Spleen (tissue), 13 donors: ENCODE measurements at places on chromosomes 2 and 18. TPM values are rescaled to one million over a fixed set of nuclear protein-coding genes. Genes with fewer than 3 reads are reported as not detected.

GRCh38 chr2:109069331-109070194, 59.4 kb upstream of the SH3RF3 start:
- H3K27ac ChIP-seq: no peak overlapping the region
- no peak overlapping the region for H3K4me3 ChIP-seq
- peak; percentile 34 for DNase-seq
- no peaks in the 10 kb centered on the region for H3K36me3 ChIP-seq
- H3K4me1 ChIP-seq: no peaks in the 10 kb centered on the region

DNA sequence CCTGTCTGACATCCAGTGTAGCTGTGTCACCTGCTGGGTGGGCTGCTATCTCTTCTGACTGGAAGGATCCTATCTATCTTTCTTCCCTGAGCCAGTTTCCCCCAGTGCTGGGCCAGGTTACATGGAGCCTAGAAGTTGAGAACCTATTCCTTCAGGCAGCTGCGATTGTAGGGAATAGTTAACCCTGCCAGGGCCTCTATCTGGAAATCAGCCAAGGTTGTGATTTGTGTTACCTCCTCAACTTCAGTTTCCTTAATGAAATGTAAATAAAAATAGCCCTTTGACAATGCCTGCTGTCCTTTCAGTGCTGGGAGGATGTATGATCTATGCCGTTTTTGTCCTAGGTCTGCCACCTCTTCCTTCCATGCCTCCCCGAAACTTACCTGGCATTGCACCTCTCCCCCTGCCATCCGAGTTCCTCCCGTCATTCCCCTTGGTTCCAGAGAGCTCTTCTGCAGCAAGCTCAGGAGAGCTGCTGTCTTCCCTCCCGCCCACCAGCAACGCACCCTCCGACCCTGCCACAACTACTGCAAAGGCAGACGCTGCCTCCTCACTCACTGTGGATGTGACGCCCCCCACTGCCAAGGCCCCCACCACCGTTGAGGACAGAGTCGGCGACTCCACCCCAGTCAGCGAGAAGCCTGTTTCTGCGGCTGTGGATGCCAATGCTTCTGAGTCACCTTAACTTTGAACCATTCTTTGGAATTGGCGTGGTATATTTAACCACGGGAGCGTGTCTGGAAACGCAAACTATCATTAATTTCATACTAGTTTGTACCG, 36.6 kb downstream of the GORASP2 start:
- H3K27ac ChIP-seq: no peak overlapping the region
- peaks cover 84% of the 10 kb centered on the region for H3K36me3 ChIP-seq
- H3K4me3 ChIP-seq: no peak overlapping the region
- no peaks in the 10 kb centered on the region for H3K27me3 ChIP-seq
- no peaks in the 10 kb centered on the region for H3K4me1 ChIP-seq
- DNase-seq: no peak

DYNAP gene
- 1.0 TPM for total RNA-seq

PFN4 gene
- total RNA-seq: 0.60 TPM

- no peaks in the 10 kb centered on the region for H3K4me1 ChIP-seq
- H3K27me3 ChIP-seq: no peaks in the 10 kb centered on the region
- no peak for DNase-seq
- H3K36me3 ChIP-seq: no peaks in the 10 kb centered on the region
Measured at GRCh38 chr2:115652652-115653051, 1210.2 kb downstream of the DPP10 start.

- no peaks in the 10 kb centered on the region for H3K4me1 ChIP-seq
- no peak overlapping the region for H3K27ac ChIP-seq
- no peak overlapping the region for H3K4me3 ChIP-seq
- peaks cover 33% of the 10 kb centered on the region for H3K27me3 ChIP-seq
- peak; percentile 23 for DNase-seq
Measured at GRCh38 chr2:238875101-238875470, 27.2 kb downstream of the TWIST2 start.

DNA sequence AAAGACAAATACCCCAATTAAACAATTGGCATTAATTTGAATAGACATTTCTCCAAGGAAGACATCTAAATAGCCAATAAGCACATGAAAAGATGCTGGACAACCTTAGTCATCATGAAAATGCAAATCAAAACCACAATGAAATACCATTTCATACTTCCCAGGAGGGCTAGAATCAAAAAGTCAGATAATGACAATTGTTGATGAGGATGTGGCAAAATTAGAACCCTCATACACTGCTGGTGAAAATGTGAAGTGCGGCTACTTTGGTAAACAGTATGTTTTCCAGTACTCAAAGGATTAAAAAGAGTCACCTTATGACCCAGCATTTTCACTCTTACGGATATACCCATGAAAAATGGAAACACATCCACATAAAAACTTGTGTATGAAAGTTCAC, 91.6 kb downstream of the FIGN start:
- no peaks in the 10 kb centered on the region for H3K4me1 ChIP-seq
- no peak overlapping the region for H3K27ac ChIP-seq
- no peak for DNase-seq
- H3K36me3 ChIP-seq: no peaks in the 10 kb centered on the region

DNA sequence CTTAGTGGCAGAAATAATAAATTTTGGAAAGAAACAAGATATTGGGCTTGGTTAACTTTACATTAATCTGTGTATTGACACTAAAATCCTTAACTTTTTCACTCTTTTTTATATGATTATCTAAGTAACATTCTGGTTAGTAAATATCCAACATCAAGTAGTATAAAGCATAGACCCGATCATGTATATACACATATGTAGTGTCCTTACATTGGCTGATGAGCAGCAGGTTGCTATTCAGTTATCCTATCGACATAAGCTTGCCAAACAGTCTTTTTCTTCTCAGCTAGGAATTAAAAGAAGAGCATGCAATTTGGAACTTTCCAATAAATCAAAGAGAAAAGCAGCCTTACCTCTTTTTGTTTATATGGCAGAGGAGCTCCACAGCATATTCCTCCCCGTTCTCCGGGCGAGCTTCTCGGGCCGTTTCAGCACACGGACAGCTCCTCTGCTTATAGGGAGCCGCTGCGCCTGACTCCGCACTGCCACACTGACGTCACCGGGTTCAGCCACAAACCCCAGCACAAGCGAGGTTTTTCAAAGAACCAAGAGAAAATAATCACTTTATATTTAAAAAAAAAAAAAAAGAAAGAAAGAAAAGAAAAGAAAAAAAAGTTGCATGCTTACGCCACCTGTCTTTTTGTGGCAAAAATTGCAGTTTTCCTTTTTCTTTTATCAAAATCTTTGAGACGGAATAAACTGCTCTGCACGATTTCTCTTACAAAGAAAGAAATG, at the start of gene SCG2:
TSS of gene SCG2 (minus strand) at position 430 of the 735 bp plus-strand sequence. CDS start 3,079 bp downstream, outside the sequence.
- H3K27ac ChIP-seq: no peak within 1 kb of the TSS
- peaks cover 3% of the 10 kb centered on the region for H3K4me1 ChIP-seq
- no peaks in the 10 kb centered on the region for H3K27me3 ChIP-seq
- no peak within 1 kb of the TSS for H3K4me3 ChIP-seq

DNA sequence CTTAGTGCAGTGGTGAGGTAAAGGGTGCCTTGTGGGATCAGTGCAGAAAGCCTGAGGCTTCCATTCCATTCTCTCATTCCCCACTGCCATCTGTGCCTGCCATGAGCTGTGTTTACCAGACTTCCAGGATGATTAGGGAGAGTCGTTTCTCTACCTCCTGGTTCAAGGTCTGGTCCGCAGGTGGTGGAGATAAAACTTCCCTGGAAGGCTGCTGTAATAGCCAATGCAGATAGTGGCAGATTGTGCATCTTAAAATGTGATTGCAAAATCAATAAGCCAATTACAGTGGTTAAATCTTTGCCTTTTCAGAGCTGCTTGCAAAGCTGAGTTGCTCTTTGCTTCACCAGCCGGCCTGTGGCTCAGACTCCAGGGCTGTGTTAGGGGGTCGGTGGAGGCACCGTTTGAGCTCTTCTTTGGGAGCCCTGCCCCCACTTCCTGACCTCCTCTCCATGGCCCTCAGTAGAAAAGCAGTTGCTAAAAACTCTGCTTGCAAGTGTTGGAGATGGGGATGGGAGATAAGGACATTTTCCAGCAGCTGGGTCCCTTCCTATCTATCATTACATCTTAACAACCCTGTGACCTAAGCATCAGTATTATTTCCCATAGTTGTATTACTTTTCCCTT, 95.2 kb upstream of the HS6ST1 start:
- H3K27ac ChIP-seq: no peak overlapping the region
- DNase-seq: peak; percentile 20
- no peaks in the 10 kb centered on the region for H3K27me3 ChIP-seq
- no peaks in the 10 kb centered on the region for H3K36me3 ChIP-seq

DNA sequence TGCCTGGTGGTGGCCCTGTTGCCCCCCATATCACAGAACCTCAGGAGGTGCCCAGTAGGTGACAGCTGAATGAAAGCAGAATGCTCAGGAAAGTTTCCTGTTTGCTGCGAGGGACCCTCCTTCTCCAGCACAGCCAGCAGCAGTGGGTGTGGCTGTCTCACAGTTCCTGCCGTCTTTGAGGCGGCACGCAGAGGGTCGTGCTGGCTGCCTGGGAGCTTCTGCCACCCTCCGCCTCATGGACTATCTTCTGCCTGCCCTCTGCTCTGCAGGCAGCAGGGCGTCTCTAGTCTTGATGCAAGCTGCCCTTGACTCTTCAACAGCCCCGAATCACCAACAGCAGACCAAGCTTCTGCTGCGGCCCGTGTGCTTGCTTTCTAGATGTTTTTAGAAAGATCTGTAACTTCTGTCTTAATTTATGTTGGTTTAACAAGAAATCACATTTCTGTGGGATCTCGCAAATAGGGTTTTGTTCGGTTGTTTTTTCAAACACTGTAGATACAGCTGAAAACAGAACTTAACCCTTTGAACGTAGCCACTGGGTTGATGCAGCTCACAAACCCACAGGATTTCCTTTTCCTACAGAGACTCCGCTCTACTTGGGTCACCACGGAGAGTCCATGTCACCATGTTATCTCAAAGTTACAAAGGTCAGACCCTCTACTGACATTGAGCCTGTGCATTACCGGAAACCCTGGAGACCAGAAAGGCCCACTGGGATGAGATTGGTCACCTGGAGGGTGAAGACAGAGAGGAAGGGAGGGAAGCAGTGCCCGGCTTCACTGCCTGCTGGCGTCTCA, 144.9 kb downstream of the ACOXL start:
- no peak overlapping the region for H3K27ac ChIP-seq
- no peak for DNase-seq

DNA sequence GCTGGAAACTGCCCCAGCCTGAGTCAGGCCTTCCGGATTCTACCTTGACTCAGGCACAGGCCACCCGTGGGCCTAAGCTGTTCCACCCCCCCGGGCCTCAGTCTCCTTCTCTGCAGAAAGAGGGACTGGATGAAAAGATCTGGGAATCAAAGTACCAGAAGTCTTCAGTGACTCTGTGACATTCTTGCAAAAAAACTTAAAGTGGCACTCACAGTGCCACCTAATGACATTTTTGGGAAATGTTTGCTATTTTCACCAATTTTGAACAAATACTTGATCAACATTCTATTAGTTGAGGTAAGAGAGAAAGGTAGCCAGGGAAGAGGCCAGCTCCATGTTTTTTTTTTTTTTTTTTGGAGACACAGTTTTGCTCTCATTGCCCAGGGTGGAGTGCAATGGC, 48.3 kb upstream of the ACAA2 start:
- no peak overlapping the region for H3K4me3 ChIP-seq
- no peak for DNase-seq
- no peak overlapping the region for H3K27ac ChIP-seq
- H3K4me1 ChIP-seq: no peaks in the 10 kb centered on the region
- no peaks in the 10 kb centered on the region for H3K36me3 ChIP-seq
- H3K27me3 ChIP-seq: peaks cover 14% of the 10 kb centered on the region

DNA sequence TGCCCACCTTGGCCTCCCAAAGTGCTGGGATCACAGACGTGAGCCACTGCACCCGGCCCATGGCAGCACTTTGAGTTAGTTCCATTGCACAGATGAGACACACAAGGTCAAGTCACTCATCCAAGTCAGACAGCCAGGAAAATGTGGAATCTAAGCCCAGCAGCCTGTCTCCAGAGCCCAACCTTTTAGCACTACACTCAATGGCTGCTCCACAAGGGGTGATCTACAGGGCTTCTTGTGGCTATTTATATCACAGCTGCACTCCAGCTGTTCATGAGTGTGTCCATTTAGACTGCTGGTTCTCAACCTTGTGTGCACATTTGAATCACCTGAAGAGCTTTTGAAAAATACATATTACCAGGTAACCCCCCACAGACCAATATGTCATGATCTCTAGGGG, 72.9 kb upstream of the RPL31 start:
- no peak for DNase-seq
- peaks cover 6% of the 10 kb centered on the region for H3K4me1 ChIP-seq
- H3K27ac ChIP-seq: no peak overlapping the region
- no peaks in the 10 kb centered on the region for H3K27me3 ChIP-seq
- no peaks in the 10 kb centered on the region for H3K36me3 ChIP-seq

LYPD6B gene
- total RNA-seq: 2.2 TPM

DNA sequence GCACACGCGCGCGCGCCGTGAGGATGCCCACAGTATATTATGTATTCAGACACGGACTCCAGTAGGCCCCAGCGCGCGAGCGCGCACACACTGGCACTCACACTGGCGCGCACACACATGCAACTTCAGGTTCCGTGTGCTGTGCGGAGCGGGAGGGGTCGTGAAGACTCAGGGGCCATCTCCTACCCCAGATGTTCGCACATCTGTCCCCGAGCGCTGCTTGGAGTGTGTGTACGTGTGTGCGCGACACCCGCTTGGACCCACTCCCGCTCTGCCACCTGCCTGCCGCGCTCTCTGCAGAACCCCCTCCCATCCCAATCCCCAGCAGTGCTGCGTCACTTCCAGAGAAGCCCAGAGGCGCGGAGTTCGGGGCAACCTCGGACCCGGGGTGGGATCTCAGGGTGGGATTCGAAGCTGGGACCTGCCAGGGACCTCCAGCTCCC, 2.6 kb downstream of the NRP2 start:
- no peak overlapping the region for H3K27ac ChIP-seq
- DNase-seq: no peak
- H3K27me3 ChIP-seq: peaks cover 22% of the 10 kb centered on the region
- peak overlapping the region; percentile 77 for H3K4me3 ChIP-seq
- peaks cover 92% of the 10 kb centered on the region for H3K4me1 ChIP-seq

DNA sequence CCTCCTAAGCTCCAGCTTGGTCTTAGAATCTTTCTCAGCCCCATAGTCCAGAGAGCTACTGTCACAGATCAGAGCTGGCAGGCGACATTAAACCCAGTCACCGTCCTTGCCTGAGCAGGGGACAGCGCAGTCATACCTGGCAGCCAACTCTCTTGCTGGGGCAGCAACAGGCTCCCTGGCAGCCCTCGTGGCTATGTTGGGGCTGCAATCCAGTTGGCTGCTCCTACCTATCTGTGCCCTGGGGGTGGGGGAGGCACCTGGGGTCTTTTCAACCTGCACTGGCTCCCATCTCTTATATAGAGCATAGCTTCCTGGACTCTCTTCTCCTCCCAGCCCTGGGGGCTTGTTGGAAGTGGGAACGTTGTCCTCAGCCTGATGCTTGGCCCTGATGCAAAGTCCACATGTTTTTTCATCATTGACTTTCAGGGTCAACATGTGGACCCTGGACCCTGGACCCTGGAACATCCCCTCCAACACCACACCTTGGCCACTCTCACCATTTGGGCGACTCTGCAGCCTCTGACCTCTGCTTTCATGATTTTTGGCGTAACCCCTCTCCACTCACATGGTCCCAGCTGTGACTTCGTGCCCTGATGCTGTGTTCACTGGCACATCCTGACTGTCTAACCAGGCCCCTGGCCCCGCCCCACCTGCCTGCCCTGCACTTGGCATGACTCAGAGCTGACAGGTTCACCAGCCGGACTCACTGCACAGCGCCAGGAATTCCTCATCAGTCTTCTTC, 45.6 kb downstream of the ATOH8 start:
- no peaks in the 10 kb centered on the region for H3K36me3 ChIP-seq
- H3K4me3 ChIP-seq: no peak overlapping the region
- H3K27me3 ChIP-seq: peaks cover 26% of the 10 kb centered on the region

MARCHF4 gene
- not detected for total RNA-seq

CIB4 gene
- not detected for total RNA-seq

SALL3 gene
- not detected for total RNA-seq

- H3K36me3 ChIP-seq: no peaks in the 10 kb centered on the region
- no peak overlapping the region for H3K27ac ChIP-seq
- peaks cover 3% of the 10 kb centered on the region for H3K4me1 ChIP-seq
- DNase-seq: no peak
Measured at GRCh38 chr2:30677231-30677630, 130.0 kb downstream of the CAPN13 start.
